ENCODE measurements at places on chromosomes 6 and 20.

DNA sequence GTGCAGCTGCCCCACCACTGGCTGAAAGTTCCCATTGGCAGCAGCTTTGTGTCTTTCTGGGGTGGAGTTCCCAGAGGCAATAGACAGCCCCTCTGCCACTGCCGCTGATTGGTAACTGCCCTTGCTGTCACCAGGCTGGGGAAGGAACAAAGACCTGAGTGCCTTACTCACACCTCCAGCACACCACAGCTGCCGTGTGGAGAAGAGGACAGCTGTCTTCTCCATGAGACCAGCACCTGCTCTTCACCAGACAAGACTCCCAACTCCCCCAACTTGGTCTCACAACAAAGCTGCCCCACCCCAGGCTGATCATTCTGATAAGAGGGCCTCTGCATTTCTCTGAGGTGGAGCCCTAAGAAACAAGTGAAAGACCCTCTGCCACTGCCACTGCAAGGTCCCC is 39.7 kb upstream of the PTCHD4 start:
- H3K27ac ChIP-seq: no peak overlapping the region
- peaks cover 2% of the 10 kb centered on the region for H3K4me1 ChIP-seq
- peaks cover 20% of the 10 kb centered on the region for H3K36me3 ChIP-seq
- no peak overlapping the region for H3K4me3 ChIP-seq
- no peaks in the 10 kb centered on the region for H3K27me3 ChIP-seq

GRCh38 chr6:130932438-130932837 is 105.2 kb downstream of the SMLR1 start:
- no peak overlapping the region for H3K27ac ChIP-seq
- no peak for DNase-seq
- peaks cover 20% of the 10 kb centered on the region for H3K4me1 ChIP-seq
- no peak overlapping the region for H3K4me3 ChIP-seq
- no peaks in the 10 kb centered on the region for H3K36me3 ChIP-seq

GRCh38 chr6:42387336-42387735 is 64.4 kb downstream of the TRERF1 start:
- DNase-seq: no peak
- no peak overlapping the region for H3K27ac ChIP-seq
- H3K36me3 ChIP-seq: no peaks in the 10 kb centered on the region
- H3K27me3 ChIP-seq: no peaks in the 10 kb centered on the region
- H3K4me1 ChIP-seq: no peaks in the 10 kb centered on the region

GRCh38 chr20:33433465-33434234 is 9.9 kb downstream of the SNTA1 start:
- no peak for DNase-seq
- no peak overlapping the region for H3K4me3 ChIP-seq
- H3K4me1 ChIP-seq: peaks cover 4% of the 10 kb centered on the region
- H3K36me3 ChIP-seq: peaks cover 17% of the 10 kb centered on the region

GRCh38 chr6:14984519-14984853 is 261.4 kb upstream of the JARID2 start:
- peaks cover 23% of the 10 kb centered on the region for H3K4me1 ChIP-seq
- no peak overlapping the region for H3K4me3 ChIP-seq
- no peaks in the 10 kb centered on the region for H3K36me3 ChIP-seq
- H3K27ac ChIP-seq: peak overlapping the region; percentile 5
- DNase-seq: no peak
- H3K27me3 ChIP-seq: no peaks in the 10 kb centered on the region

DNA sequence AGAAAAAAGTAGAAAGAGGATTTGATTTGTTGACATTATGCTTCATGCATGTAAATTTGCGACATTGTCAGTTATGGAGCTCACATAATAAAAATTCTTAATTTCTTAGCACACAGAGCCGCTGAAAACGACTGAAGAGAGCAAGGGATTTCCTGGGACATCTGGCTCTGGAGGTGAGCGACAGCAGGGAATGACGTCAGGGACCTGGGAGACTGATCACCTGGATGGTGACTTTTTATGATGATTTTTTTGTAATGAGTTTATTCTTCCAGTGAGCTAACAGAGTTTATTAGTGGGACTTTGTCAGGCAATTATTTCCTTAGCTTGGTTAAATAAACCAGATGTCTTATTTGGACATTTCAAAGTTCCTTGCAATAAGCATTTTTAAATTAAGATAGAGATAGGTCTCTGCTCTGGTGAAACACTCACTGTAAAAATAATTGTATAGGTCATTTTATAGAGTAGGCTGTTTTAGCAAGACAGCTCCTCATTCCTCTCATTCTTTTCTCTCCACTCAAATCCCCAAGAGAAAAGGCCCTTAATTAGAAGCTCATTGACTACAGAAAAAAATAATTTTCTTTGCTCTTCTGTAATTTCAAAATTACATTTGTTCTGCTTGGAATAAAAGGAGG is 19.4 kb downstream of the TMEM200A start:
- no peak overlapping the region for H3K4me3 ChIP-seq
- H3K36me3 ChIP-seq: peaks cover 4% of the 10 kb centered on the region
- H3K4me1 ChIP-seq: peaks cover 29% of the 10 kb centered on the region
- DNase-seq: no peak

DNA sequence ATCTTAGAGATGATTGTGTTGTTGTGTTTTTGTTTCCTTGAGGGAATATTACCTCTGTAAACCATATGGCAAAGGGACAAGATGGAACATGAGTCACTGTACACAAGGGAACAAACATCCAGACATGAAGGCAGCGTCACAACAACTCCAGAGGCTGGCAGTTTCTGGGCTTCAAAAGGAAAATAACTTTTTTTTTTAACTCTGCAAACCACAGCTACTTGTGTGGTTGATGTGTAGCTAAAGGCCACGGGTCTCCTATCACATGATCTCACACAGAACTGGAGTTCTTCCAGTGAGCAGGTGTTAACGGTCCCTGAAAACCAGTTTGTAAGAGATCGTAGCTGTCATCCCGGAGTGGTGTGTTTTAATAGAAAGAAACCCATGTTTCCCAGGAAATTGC is 33.2 kb upstream of the HBS1L start:
- no peaks in the 10 kb centered on the region for H3K4me1 ChIP-seq
- no peak overlapping the region for H3K27ac ChIP-seq
- peaks cover 17% of the 10 kb centered on the region for H3K27me3 ChIP-seq
- peaks cover under 1% of the 10 kb centered on the region for H3K36me3 ChIP-seq
- DNase-seq: no peak

GRCh38 chr20:51494241-51495110 is 48.0 kb downstream of the NFATC2 start:
- H3K4me1 ChIP-seq: peaks cover 84% of the 10 kb centered on the region
- peak overlapping the region; percentile 69 for H3K27ac ChIP-seq
- DNase-seq: no peak
- no peak overlapping the region for H3K4me3 ChIP-seq
- no peaks in the 10 kb centered on the region for H3K27me3 ChIP-seq
- H3K36me3 ChIP-seq: peaks cover 6% of the 10 kb centered on the region

GRCh38 chr20:47577314-47577713 is 75.6 kb downstream of the NCOA3 start:
- peak overlapping the region; percentile 96 for H3K27ac ChIP-seq
- no peaks in the 10 kb centered on the region for H3K27me3 ChIP-seq
- no peak for DNase-seq
- peaks cover 78% of the 10 kb centered on the region for H3K4me1 ChIP-seq
- H3K36me3 ChIP-seq: peaks cover 5% of the 10 kb centered on the region

- DNase-seq: no peak
- peaks cover 4% of the 10 kb centered on the region for H3K36me3 ChIP-seq
- peaks cover 13% of the 10 kb centered on the region for H3K4me1 ChIP-seq
- peaks cover 6% of the 10 kb centered on the region for H3K27me3 ChIP-seq
- H3K27ac ChIP-seq: peak overlapping the region; percentile 81
Measured at GRCh38 chr20:38748861-38749149, 545 bp downstream of the ACTR5 start.

GRCh38 chr6:6566766-6567165 is 21.8 kb upstream of the LY86 start:
- peaks cover 44% of the 10 kb centered on the region for H3K27me3 ChIP-seq
- H3K36me3 ChIP-seq: no peaks in the 10 kb centered on the region
- DNase-seq: no peak

DNA sequence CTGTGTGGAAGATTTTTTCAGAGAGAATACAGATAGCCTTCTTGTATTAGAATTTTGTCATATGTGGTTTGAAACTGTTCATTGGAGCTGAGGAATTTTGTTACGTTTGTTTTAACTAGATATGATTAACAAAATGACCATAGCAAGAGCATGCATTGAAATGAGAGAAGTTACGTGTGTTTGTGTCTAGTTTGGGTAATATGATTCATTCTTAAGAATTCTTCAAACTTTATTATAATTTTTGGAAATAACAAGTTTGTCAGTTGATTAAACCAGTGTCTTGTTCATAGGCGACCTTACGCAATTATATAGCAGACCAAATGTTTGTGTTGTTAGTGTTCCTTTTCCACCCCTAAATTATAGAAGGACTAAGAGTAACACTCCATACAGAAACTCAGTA is 5.5 kb downstream of the GMNN start:
- H3K36me3 ChIP-seq: peaks cover 16% of the 10 kb centered on the region
- peak overlapping the region; percentile 33 for H3K27ac ChIP-seq
- H3K27me3 ChIP-seq: no peaks in the 10 kb centered on the region
- H3K4me1 ChIP-seq: peaks cover 23% of the 10 kb centered on the region
- no peak overlapping the region for H3K4me3 ChIP-seq

DNA sequence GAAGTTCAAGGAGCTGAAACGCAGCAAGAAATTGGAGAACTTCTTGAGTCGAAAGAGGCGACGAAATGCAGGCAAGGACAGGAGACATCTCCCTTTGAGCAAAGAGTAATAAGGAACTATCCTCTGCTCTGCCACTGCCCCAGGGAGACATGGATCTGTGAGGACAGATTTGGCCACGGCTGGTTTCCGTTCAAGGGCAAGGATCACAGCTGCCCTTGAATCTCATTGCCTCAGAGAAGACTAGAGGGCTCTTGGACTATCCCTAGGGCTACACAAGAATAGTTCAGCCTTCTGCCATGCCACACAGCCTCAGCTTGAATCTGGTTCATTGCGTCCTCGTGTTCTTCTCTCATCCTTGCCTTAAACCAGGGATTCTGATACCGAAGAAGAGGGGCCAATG is 7.7 kb downstream of the RRP36 start:
- peaks cover 41% of the 10 kb centered on the region for H3K36me3 ChIP-seq
- H3K4me1 ChIP-seq: no peaks in the 10 kb centered on the region
- H3K27me3 ChIP-seq: no peaks in the 10 kb centered on the region
- no peak overlapping the region for H3K4me3 ChIP-seq

GRCh38 chr6:105900125-105900937 is 185.8 kb upstream of the PRDM1 start:
- H3K36me3 ChIP-seq: peaks cover 2% of the 10 kb centered on the region
- H3K4me3 ChIP-seq: no peak overlapping the region
- peaks cover 10% of the 10 kb centered on the region for H3K27me3 ChIP-seq
- H3K27ac ChIP-seq: no peak overlapping the region

GRCh38 chr6:42339991-42340401 is 111.7 kb downstream of the TRERF1 start:
- H3K4me3 ChIP-seq: no peak overlapping the region
- H3K27me3 ChIP-seq: no peaks in the 10 kb centered on the region

DNA sequence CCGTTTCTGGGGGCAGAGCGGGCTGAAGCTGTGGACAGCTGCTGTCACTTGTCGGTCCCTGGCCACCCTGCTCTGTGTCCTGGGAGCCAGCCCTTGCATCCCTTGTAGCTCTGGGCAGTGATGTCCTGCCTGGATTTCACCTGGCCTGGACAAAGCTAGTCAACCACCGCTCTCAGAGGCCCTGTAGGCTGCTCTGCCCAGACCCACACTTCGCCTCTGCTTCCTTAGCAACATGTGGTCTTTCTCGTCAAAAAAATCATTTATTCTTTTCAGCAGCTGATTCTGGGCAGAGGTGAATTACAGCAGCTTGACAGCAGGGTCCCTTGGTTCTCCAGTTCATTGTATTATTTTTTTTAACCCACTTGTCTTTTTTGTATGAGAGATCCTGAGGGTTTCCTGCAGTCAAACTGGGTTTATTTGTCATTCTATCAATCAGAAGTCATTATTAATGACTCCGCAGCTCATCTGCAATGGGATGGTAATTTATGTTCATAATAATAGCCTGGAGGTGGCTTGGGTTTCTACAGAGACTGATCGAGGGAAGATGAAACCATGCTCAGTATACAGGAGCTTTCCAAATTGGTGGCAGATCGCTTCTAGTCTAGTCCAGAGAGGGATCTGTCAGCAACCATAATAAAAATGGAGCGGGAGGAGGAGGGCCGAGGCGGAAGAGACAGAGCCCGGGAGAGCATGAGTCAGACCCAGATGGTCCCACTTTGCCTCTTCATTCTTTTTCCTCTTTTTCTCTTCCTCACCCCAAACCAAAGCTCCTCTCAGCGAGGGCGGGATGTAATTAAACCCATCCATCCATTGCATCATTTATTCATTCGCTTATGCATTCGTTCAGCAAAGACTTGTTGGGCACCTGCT is 22.4 kb downstream of the EDN3 start:
- H3K27me3 ChIP-seq: peaks cover 36% of the 10 kb centered on the region
- H3K4me3 ChIP-seq: no peak overlapping the region
- H3K36me3 ChIP-seq: no peaks in the 10 kb centered on the region
- no peak overlapping the region for H3K27ac ChIP-seq
- peaks cover 17% of the 10 kb centered on the region for H3K4me1 ChIP-seq
- DNase-seq: no peak

DNA sequence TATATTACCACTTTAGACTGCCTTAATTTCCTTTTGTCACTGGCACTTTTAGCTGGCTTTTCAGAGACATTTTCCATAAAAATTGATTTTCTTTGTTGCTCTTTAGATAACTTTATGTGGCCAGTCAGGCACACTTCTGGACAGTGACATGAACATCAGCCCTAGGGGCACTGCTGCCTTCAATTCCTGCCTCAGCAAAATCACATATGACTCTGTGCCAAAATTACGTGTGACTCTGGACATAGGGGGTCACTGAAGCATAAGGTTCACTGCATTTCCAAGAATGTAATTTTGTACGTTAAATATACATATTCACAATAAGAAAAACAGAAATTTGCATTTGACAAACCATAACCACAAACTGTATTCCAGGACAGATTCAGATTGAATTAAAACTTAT is 66.5 kb downstream of the ESF1 start:
- no peaks in the 10 kb centered on the region for H3K4me1 ChIP-seq
- no peak overlapping the region for H3K27ac ChIP-seq
- DNase-seq: no peak
- H3K36me3 ChIP-seq: peaks cover 35% of the 10 kb centered on the region
- no peaks in the 10 kb centered on the region for H3K27me3 ChIP-seq

GRCh38 chr20:6588296-6588695 is 179.2 kb upstream of the BMP2 start:
- H3K27me3 ChIP-seq: no peaks in the 10 kb centered on the region
- no peak overlapping the region for H3K4me3 ChIP-seq
- H3K36me3 ChIP-seq: peaks cover 2% of the 10 kb centered on the region
- DNase-seq: no peak
